ENCODE measurements at places on chromosomes 7 and 10.

- no peak for DNase-seq
These were observed 302.6 kb upstream of the SP4 start for GRCh38 chr7:21125297-21125696.

GRCh38 chr10:72567889-72568640 lies 57.8 kb downstream of the MICU1 start:
- no peak for DNase-seq

- no peak for DNase-seq
These were observed 22.2 kb downstream of the TMEM273 start for GRCh38 chr10:49165821-49166483.

DNA sequence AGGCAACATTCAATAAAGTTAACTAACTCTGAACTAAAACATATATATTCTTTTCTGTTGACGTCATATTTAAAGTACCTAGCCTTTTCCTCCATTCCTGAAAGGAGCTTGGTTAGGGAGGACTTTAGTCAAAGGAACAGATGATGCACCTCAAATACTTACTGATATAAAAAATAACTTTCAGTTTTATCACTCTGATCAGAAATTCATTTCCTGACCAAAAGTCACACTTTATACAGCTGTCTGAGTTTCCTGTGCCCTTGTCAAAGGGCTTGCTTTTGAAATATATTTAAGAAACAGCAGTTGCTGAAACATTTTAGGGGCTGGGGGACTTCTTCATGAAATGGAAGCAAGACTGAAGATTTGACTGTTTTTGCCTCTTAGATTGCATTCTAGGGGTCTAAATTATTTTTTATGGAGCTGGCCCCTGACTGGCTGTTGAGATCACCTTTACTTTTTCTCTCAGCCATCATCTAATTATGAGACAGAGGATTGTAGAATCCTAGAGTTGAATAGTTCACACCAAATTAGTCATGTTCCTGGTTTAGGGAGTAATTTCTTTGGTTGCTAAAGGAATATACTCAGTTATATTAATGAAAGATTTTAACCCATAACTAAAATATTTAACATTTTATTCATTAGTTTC lies 46.6 kb downstream of the GLCCI1 start:
- no peak for DNase-seq

- no peak for DNase-seq
These were observed 64.6 kb upstream of the STEAP1B start for GRCh38 chr7:22564511-22565045.

DNA sequence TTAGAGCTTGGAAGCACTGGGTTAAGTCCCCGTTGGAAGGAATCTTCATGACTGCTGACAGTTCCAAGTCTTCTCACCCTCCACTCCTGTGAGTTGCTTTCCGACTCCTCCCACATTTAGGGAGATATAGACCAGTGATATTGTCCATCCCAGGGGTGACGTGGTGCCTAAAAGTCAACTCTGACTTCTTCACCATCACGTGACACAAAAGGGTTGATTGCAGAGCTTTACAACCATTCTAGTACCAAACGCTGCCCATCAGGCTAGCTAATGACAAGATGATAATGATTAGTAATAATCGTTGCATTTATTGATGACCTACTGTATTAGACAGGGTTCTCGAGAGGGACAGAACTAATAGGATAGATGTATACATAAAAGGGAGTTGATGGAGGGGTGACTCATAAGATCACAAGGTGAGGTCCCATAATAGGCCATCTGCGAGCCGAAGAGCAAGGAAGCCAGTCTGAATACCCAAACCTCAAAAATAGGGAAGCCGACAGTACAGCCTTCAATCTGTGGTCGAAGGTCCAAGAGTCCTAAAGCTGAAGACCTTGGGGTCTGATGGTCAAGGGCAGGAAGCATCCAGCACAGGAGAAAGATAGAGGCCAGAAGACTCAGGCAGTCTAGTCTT lies 85.3 kb upstream of the CARD11 start:
- no peak for DNase-seq

DNA sequence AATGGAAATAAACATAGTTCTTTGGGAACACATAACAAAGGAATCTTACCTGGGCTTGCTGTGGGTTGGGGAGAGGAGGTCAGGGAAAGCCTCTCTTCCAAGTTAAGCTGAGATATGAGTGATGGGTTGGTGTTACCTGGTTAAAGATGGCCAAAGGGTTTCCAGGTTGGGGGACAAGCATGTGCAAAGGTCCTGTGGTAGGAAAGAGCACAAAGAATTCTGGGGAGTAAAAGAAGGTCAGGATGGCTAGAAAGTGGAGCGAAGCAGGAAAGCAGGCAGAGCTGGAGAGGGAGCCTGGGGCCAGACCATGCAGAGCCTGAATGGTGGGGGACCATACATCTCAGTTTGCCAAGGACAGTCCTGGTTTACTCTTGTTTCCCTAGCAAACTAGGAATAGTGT lies 133.2 kb downstream of the CFAP58 start:
- no peak for DNase-seq

Measured in hematopoietic multipotent progenitor cell treated with erythropoietin and hydrocortisone succinate and interleukin-3 and kit ligand, for 17 days (in vitro differentiated cells).